AG09319 (cell line): ENCODE measurements at places on chromosomes 11 and 22.
A peak's percentile ranks its signal among the peaks of the same experiment; 100 is the strongest.

DNA sequence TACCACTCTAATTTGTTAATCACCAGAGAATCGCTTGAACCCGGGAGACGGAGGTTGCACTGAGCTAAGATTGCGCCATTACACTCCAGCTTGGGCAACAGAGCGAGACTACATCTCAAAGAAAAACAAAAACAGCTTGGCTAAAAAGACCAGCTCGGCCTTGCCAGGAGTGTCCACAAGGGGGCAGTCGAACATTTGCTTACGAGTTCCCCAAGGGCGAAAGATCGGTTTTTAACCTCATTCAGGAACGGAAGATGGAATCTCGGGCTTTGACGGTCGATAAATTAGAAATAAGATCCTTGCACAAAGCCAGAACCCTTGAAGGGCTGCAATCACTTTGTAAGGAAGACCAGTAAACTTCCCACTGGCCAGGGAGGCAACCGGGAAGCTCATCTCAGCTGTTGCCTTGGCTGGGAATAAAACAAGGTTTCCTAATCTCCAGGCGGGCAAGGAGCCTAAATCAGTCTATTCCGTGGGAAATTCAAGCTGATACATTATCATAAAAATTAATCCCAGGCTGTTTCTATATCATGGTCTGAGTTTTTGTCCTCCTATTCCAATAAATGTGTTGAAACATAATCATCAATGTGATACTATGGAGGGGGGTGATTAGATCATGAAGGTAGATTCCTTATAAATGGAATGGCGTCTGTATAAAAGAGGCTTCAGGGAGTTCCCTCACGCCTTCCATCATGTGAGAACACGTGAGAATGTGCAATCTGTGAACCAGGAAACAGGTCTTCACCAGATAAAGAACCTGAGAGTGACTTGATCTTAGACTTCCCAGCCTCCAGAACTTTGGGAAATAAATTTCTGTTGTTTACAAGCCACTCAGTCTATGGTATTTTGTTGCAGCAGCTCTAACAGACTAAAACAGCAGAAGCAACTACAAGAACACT, 14.9 kb upstream of the SLC29A2 start:
- DNase-seq, result peak; percentile 64

DNA sequence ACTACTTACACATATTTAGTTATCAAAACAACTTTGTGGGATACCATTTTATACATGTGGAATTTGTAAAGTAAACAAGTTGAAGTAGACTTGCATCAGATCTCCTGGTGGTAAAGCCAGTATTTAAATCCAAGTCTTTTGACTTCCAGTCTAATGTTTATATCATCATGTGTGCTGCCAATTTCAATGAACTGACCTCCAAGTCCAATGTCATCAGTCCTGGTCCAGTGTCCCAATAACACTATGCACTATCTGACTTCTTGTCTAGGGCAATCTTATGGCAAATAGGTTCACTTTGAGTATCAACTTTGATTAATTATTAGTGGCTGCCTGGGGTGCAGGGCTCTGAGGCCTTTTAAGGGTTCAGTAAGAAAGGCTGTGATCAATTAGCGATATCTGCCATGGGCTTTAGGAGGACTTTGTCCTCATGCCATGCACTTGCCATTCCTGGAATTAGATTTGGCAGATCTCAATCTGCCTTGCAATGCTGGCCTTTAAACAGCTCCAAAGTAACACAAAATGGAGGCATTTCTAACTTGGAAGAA, 9.6 kb upstream of the PTS start:
- peak; percentile 31 for DNase-seq

- no peak for DNase-seq
These were observed 198.8 kb downstream of the BARX2 start for GRCh38 chr11:129574431-129574830.

- DNase-seq, result no peak
These were observed 3.8 kb upstream of the QSER1 start for GRCh38 chr11:32888805-32889204.

DNA sequence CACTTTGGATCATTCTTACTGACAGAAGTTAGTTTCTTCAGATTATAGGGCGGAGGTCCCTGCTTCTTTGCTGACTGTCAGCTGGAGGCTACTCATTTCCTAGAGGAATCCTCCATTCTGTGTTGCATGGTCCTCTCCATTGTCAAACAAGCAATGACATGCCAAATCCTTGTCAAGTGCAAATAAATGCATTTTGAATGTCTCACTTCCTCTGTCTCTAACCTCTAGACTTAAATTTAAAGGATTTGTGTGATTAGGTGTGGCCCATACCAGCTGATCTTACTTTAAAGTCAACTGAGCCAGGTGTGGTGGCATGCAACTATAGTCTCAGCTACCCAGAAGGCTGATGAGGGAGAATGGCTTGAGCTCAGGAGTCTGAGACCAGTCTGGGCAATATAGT, 458.4 kb upstream of the CCDC179 start:
- DNase-seq, result no peak

GRCh38 chr11:74050465-74050864, 41.6 kb upstream of the UCP3 start:
- DNase-seq, result no peak

- peak; percentile 98 for DNase-seq
These were observed 123.9 kb downstream of the MRTFA start for GRCh38 chr22:40512426-40513136.

GRCh38 chr11:116053548-116053919, 549.3 kb upstream of the CADM1 start:
- DNase-seq, result no peak

GRCh38 chr22:44441401-44442185, 56.4 kb downstream of the RTL6 start:
- DNase-seq, result no peak

DNA sequence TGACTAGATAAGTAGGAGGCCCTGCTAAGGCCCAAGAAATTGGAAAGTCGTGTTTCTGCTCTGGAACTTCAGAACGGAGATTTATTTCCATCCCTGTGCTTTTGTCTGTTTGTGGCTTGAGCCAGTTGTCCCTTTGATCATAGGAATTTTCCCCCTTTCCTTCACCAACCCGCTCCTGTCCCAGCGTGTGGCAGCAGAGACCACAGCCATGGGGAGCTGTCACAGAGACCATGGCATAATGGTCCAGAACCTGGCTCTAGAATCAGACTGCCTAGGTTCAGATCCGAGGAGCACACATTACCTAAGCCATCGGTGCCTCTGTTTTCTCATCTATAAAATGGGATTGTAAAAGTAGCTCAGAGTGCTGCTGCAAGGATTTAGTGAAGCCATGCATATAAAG, 128.1 kb downstream of the GALNT18 start:
- DNase-seq, result no peak

DNA sequence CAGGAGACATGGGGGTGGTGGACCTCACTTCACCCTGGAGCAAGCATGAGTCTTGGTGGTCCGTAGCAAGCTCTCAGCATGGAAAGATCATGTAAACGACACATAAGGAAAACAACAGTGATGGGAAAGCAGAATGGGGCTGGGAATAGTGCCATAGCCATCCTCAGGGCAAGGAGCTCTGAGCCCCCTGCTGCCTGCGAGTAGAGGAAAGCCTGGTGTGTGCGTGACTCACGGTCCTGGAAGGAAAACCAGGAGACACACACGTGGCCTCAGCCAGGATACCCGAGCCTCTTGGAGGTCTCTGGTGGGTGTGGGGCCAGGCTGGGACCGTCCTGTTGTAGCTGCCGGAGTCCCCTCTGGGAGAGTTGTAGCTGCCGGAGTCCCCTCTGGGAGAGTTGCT, 12.4 kb downstream of the SHANK3 start:
- DNase-seq, result no peak

DNA sequence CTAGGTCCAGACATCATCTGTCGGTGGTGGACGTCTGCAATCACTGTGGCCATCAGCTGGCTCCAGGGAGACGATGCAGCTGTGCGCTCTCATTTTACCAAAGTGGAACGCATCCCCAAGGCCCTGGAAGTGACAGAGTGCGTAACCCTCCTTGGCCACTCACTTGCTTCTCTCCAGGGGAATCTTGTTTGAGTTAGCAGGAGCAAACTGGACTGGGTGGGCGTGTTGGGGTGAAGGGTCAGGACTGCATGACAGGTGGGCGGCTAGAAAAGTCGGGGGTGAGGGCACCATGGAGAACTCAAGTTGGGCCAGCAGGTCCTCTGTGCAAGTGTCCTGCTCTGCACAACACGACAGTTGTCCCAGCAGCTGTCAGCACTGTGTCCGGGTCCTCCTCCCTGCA, 16.2 kb downstream of the SHISA8 start:
- no peak for DNase-seq

DNA sequence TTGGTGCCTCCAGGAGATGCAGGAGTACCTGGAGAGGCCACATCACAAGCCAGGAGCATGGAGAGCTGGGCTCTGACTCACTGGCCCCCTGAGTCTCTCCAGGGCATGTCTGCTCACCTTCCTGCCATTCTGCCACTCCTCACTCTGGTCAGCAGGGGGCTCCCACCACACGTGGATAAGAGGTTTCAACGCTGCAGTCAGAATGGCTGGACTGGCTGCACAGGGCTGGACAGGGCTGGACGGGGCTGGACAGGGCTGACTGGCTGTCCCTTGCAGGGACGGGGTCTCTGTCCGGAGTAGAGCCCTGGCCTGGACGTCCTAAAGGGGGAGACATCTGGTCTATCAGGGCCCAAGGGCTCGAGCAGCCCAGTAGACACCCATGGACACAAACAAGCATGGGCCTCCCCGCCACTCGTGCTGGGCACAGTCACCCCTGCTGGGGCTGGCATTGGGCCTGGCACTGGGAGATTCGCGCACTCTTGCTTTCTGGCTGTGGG, 34.6 kb downstream of the CYTH4 start:
- peak; percentile 61 for DNase-seq

DNA sequence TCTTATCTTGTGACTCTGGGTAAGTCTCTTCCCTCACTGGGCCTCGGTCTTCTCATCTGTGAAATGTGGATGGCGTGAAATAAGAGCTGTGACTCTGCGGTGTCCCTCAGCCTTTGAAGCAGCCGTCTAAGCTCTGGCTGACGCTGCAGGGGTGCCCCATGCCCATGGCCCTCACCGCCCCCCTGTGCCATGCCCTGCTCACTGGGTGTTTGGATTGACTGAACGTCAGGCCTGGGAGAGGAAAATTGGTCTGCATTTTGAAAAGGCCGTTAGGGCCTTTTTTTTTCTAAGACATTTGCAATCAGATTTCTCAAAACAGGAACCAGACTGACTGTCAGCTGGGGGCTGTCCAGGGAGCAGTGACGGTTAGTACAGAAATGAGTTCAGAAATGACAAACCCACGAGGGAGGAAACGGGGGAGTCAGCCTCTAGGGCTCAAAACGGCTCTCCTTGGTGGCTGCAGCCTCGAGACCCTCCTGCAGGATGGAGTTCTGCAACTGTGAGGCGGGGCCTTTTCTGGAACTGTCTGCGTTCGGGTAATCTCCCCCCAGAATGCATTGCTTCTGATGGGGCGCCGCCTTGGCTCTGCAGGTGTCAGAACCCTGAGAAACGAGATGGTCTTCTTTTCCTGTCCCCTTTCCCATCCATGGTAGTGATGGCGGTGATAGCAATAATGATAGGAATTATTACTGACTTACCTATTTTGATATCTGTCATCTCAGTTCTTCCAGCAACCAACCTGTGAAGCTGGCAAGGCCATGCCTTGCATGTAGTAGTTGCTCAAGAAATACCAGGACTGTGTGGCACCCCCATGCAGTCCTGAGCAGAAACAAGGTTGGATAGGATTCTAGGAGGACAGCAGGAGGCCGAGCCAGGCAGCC, 2.0 kb downstream of the GRK2 start:
- no peak for DNase-seq

GRCh38 chr11:132078264-132079076, 708.1 kb downstream of the NTM start:
- no peak for DNase-seq

DNA sequence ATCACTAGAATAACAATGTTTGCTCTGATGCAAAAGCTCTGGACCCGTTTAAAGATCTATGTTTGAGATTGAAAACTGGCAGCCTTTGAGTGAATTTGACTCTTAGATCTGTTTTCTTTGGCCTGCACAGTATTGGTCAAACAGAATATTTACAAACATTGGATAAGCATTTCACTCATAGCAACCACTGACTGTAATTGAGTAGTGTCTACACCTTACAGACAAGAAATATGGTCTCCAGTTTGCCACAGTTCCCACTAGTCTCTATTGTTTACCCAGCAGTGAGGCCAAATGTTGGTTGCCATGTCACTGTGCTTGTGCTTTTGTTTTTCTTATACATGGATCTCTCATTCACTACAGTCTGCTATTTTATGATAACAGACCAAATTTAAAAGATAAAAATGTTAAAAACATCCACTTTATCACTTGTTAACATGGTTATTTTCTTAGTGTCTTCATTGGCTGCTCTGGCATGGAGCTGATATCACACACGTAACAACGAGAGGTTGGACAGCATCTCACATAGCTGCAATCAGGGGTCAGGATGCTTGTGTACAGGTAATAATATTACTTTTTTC, 12.2 kb downstream of the ANKRD42 start:
- no peak for DNase-seq

DNA sequence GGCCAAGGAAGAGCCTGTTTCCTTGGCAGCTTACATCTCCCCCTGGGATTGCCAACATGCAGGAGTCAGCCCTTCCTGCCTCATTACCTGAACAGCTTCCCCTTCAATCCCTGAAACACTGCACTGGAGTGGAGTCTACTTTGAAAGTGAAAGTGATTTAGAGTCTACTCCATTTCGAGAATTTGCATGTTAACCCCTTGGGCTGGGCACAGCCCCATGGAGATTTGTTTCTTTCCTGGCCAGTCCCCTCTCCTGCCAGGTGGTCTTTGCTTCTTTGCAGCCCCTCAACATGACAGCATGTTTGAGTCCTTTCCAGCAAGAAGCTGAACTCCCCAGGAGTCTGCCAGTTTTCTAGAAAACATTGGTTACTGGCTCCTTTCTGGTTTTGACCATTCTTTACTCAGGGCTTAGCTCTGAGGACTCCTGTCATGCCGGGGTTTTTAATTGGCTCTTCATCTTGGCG, 59.9 kb downstream of the TRAF6 start:
- DNase-seq, result no peak

GRCh38 chr11:66418168-66418985, 2.5 kb upstream of the NPAS4 start:
- DNase-seq, result peak; percentile 84
